ENCODE measurements at places on chromosomes 4 and X.

DNA sequence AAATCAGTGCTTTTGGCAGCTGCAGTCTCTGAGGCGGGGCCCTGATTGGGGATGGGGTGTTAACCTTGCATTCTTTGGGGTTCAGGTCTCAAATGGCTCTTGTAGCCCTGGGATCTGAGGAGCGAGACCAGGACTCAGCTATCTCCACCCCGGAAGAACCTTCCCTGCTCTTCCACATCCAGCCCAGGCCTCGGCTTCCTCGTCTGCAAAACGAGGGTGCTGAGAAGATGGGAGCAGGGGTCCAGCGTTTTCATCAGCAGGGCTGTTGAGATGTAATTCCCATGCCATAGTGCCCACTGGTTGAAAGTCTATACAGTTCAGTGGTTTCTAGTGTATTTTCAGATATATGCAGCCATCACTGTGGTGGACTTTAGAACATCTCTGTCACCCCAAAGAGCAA lies 34.6 kb upstream of the WFS1 start:
- DNase-seq = no peak

DNA sequence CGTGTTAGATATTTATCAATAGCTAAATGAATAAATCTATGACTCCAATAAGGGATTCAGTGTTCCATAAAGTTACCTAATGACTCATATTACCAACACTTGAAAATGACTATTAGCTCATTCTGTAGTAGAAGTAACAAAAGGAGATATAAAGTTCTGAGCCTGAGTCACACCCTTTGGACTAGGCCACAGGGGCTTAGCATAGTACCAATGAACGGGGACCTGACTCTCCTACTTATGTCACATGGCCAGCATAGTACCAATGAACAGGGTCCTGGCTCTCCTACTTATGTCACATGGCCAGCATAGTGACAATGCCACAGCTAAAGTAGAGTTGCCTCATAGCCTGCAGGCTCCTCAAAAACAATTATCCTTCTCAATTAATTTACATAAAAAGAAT lies 43.7 kb downstream of the MAGEB16 start:
- no peak for DNase-seq

GRCh38 chr4:146814750-146815149 lies 130.9 kb downstream of the TTC29 start:
- DNase-seq = no peak

- no peak for DNase-seq
These were observed 118.0 kb downstream of the DRD5 start for GRCh38 chr4:9899306-9900055.

DNA sequence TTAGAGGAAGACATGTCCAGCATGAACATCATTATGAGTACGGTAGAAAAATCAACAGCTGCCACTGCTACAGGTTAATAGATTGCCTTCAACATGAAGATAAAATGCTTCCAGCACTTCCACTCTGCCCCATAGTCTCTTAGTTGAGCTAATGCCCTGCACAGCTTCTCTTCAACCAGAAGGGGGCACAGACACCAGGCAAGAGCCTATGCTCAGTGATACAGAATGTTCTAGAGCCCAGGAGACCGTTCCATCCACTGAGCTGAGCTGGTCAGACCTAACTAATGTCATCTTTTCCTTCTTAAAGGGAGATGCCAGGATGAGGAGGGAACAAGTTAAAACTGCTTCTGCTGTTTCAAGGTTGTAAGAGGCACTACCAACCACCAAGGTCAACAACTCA lies 42.2 kb downstream of the SMIM10L2A start:
- DNase-seq = peak; percentile 2

DNA sequence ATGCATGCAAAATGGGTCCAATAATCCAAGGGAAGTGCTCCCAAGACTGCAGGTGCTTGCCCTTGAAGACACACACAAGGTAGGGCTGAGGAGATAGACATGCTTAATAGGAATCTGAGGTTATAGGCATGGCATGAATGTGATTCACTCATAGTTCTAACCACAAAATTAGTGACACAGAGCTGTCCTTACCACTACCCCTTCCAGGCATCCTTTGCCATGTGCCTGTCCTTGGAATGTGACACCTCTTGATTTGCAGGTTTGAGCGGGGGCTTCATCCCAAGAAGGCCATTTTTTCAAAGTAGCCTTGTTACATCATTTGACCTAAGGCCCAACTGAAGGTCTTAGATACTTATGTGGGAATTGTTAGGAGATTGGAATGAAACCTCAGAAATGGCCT lies 112.5 kb downstream of the CCNG2 start:
- no peak for DNase-seq

- no peak for DNase-seq
These were observed 96.4 kb upstream of the C1GALT1C1 start for GRCh38 chrX:120726294-120726693.

GRCh38 chrX:119887721-119888425 lies 7.8 kb upstream of the AKAP14 start:
- peak; percentile 88 for DNase-seq

- no peak for DNase-seq
These were observed 20.4 kb downstream of the WDR13 start for GRCh38 chrX:48617542-48618340.

- peak; percentile 24 for DNase-seq
These were observed 131.2 kb downstream of the FRMPD4 start for GRCh38 chrX:12269484-12269883.

DNA sequence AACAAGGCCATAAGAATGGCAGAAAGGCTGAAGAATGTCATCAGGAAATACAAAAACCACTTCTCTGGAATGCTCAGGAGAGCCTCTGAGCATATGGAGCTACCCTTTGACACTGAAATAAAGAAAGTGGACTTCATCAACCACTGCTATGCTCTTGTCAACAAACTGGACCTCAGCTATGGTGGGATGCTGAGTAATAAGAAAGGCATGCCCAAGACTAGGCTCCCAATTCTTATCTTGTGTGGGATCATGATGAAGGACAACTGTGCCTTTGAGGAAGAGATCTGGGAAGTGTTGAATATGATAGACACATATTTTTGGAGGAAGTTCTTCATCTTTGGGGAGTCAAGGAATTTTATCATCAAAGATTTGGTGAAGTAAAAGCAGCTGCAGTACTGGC lies 86.9 kb upstream of the MAGEB16 start:
- DNase-seq = no peak

DNA sequence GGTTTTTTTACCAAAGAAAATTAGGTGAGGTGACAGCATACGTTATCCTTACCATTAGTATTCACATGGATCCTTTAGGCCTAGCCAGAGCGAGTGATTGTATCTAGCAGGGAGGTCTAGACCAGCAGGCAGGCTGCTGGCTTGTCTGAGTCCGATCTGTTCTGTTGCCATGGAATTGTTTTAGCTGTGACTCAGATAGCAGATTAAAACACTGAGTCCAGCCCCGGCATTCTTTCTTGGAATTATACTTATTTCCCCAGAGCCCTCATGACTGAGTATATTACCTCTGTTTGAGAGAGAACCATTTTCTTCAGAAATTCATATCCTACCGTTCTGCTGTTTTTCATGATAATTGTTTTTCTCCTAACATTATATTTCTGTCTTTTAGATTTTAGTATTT lies 37.4 kb downstream of the OCRL start:
- DNase-seq = no peak

DNA sequence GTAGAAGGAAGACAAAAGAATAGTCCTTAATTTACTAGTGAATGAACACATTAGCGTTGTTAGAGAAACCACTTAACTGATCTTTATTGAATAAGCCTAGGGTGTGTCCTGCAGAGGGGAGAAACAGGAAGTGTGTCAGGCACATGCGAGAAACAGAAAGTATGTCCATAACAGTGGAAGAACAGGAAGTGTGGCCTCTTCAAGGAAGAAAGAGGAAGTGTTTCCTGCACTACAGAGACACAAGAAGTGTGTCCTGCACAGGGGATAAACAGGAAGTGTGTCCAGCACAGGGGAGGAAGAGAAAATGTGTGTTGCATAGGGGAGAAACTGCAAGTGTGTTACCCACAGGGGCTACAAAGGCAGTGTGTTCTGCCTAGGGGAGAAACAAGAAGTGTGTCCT lies 539.6 kb upstream of the PRKX start:
- DNase-seq = no peak

DNA sequence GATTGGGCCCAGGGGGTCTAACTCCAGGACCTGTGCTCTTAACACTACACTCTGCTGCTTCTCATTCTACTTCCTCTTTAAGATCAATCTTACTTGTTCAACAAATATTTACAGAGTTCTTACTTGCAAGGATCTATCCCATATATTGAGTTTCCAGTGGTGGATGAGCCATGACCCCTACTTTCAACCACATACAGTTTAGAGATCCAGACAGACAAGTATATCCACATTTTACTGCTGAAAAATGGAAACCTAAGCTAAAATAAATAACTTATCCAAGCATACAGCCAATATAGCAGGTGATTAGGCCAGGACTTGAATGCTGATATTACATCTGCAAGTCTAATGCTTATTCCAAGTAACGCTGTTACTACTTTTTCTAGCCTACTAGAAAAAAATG lies 18.7 kb downstream of the TMEM150C start:
- no peak for DNase-seq

DNA sequence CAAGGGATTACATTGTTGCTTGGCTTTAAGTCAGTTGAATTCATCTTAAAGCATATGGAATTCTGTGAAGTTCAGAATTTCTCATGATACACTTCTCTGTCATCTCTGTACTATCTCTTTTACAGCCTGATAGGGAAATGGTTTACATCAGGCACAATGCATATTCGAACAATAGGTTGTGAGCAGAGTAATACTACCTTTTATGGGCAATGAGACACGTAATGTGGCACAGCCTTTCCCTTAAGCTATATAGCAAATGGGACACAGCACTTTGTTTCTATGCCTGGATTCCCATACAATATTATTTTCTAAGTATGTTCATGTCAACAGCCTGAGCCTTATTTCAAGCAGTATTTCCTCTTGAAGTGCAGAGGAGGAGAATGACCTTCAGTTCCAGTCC lies 58.4 kb downstream of the SYNPO2 start:
- DNase-seq = no peak

DNA sequence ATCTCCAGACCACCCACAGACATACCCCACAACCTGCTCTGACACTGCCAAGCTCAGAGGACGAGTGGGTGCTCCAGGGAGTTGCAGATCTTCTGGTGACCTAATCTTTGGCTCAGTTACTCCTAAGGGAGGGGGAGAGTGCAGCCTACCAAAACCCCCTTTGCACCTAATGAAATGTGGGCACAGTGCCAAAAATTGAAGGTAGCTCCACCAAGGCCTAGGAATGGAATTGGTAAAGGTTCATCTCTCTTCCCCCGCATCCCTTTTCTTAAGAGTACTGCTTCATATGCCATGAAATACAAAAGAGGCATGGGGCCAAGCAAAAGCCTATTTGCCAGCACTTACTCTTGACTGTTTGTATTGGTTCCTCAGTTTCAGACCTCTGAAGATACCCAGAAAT lies 491.0 kb downstream of the NAF1 start:
- no peak for DNase-seq

DNA sequence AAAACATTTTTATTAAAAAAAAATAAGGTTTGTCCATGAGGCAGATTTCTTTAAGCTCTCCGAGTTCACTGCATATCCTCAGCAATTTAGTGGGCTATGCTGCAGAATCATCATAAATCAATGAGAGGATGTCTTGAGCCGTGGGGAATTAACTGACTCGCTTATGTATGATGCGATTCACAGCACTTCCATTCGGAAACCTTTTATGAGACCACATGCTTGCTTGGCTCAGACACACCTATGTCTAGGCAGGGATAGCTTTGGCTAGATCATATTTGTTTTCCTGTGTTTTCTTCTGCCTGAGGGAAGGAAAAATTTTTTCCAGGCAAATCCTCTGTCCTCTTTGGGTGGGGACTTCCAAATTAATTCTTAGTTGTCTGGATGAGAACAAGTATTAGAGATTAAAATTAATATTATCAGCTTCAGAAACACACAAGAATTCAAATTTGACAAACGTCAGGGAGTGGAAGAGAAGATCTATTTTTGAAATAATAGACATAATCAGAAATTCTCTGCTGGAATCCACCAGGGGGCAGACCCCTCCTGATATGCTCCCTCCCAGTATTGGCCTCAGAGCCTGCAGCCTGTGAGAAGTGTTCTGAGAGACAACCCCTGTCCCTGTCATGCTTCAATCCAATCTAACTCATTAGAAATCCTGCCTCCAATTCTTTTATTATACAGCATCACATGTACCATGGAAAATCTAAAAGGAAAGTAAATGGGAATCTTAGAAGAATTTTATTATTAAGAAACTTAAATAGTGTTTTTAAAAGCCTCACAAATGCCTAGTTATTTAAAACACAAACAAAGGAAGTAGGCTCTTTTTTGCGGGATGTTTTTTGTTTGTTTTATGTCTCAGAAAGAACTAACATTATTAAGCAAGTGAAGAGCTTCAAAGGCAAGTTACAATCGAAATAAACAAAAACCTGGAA lies 345.1 kb upstream of the TACR3 start:
- peak; percentile 41 for DNase-seq

GRCh38 chr4:69489856-69490255 lies 5.8 kb downstream of the UGT2B4 start:
- no peak for DNase-seq

- DNase-seq = no peak
These were observed 17.1 kb downstream of the L1CAM start for GRCh38 chrX:153868576-153869472.

- no peak for DNase-seq
These were observed 136.4 kb downstream of the TRIML1 start for GRCh38 chr4:188275686-188276085.

DNA sequence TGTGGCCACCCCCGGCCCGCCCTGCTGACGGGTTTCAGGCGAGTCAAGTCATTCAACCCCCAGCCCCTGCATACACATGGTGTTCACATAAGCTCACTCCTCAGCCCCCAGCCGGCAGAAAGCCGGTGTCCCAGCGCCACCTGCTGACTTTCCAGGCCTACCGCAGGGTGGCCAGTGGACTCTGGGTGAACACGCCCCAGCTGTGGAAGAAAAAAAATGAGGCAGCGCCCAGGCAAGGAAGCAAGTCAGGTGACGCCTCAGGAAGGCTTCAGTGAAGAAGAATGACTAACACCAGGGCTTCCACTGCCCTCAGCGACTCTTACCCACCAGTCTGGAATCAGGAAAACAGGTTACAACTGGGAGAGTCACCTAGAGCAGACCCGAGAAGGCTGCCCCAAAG lies 15.8 kb downstream of the BCAP31 start:
- DNase-seq = peak; percentile 81

- no peak for DNase-seq
These were observed 82.0 kb upstream of the PSAPL1 start for GRCh38 chr4:7516773-7517144.

DNA sequence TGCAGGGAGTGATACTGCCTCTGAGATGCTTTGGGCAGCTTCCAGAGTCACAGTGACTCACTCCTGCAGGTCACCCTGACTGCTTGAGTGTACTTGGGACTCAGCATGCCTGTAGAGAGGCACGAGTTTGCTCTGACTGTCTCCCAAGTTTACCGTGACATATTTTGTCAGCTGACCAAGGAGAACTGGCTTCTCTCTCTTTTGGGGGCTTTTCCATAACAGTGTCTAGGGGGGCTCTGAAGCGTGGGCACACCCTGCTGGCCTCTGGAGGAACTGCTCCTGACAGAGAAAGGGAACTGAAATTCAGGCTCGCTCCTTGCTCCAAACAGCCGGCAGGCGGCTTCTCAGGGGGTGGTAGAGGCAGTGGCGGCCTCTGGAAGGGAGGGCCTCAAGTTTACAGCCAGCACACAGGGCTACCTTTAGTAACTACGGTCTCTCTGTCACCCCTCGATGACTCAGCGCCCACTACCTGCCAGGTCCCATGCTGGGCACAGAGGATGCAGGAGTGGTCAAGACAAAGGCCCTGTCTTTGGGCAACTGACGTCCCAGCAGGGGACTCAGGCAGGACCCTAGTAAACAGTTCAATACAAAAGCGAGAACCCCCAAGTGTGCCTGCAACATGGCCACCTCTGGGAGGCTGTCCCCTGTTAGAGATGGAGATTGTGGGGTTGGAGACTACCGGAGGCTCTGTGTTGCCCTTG lies 17.8 kb downstream of the ZNF185 start:
- peak; percentile 22 for DNase-seq

All from NCI-H524 (cell line).